ENCODE measurements at places on chromosomes 7 and 10.

DNA sequence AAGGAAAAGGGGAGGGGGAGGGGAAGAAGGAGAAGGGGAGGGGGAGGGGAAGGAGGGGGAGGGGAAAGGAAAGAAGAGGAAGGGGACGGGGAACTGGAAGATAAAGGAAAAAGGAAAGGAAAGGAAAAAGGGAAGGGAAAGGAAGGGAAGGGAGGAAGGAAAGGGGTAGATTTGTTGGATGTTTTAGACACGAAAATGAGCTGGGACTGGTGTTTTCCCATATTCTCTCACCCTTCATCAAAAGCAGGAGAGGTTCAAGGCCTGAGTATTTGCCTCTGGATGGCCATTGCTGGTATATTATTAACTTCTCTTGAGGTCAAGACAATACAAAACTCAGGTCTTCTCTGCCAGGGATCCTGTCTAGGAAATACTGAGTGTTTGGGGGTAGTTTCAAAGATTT is 652.7 kb downstream of the ANKRD7 start:
- DNase-seq: no peak

DNA sequence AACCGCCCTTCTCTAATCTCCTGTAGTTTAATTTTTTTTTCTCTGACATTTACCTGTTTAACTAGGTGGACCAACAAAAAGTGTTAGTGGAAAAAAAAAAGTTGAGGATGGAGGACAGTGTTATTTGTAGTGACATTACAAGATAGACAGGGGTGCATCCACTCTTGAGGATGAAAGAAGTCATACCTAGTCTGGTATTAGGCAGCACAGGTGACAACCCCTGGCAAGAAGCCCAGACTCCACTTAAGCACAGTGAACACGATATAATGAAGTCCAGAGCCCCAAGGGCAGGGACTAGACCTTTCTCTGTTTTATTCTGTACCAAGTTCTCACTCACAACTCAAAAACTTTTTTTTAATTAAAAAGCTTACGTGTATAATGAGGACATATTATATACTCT is 268.4 kb downstream of the GPR37 start:
- DNase-seq: no peak

DNA sequence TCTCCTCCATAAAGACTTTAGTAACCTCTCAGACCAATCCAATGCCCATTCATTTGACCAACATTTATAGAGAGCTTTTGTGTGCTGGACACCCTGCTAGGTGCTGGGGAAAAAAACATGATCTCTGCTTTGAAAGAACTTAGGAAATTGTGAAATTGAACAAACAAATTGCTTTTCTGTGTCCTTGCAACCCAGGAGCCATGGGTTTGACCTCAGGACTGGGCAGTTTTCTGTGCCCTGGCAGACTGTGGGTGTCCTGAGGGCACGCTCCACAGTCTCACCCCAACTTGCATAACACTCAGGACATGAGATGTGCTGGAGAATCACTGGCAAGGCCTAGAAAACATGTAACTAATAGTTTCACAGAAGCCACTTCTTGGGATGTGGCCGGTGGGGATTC is 429.1 kb upstream of the ZMIZ1 start:
- no peak for DNase-seq

GRCh38 chr7:43040461-43040860 is 72.0 kb upstream of the HECW1 start:
- DNase-seq: no peak

DNA sequence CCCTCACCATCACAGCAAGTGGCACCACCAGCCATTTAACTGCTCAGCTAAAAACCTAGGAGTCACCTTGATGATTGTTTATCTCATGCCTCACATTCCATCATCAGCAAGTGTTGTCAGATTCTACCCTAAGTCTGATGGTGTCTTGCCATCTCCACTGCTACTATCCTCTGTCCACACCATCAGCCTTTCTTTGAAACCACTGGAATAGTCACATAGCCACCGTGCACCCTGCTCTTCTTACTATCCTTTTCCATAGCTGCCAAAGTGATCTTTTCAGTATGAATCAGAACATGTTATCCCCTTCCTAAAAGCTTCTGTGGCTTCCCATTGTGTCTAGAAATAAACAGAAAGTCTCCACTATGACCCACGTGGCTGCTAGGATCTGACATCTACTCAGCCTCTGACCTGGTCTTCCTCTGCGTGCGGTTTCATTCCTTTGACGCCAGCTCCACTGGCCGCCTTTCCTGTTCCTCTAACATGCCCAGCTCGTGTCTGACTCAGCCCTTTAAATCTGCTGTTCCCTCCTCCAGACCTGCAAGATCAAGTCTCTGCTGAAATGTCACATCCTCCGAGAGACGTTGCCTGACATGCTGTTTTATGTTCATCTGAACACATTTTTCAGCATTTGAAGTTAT is 16.5 kb upstream of the CHN2 start:
- no peak for DNase-seq

DNA sequence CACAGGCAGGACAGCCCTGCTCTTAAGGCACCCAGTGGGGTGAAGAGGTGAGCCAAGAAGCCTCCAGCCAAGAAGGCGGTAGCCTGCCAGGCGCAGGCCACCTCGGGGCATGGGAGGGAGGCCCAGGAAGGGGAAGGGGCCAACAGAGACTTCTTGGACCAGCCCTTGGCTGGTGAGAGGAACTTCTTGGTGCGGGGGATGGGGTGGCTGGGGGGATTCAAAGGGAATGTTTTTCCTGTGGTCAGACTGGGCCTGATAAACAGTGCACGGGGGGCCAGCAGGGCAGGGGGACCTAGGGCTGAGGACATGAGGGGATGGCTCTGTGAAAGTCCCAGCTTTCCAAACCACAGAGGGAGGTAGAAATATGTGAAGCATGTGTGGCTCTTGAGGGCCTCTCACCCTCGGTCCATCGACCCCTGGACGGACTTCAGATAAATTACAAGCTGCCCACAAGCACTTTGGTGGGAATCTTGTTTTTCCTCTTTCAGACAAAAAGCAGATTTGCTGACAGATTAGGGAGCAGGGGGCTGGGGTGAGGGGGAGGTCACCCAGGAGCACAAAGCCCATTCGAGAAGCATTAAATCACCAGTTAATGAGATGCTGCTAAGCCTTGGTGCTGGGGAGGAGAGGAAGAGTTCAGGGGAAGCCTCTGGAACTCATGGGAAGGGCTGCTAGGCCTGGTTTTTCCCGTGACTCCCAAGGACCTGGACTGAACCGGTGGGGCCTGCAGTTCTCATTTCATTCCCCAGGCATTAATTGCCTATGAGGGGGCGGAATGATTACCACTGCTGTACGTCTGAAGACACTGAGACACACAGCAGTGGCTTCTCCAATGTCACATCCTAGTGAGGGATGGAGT is 11.3 kb downstream of the CRYGN start:
- no peak for DNase-seq

DNA sequence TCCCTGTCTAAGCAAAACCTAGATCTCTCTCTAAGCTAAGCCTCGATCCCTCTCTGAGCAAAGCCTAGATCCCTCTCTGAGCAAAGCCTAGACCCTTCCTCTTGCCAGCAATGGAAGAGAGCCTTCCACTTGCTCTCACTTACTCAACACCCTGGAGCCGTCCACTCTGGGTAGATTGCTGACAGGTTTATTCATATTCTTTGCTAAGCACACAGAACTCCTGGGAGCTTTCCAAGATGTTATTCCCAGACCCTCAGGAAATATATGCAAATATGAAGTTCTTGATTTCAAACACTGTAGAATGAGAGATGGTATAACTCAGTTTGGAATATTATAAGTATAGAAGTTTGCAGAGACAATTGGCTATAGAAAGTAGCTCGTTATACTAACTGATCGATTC is 503.8 kb upstream of the CELF2 start:
- no peak for DNase-seq

- no peak for DNase-seq
These were observed 488 bp upstream of the CHCHD3 start for GRCh38 chr7:133082390-133082766.

DNA sequence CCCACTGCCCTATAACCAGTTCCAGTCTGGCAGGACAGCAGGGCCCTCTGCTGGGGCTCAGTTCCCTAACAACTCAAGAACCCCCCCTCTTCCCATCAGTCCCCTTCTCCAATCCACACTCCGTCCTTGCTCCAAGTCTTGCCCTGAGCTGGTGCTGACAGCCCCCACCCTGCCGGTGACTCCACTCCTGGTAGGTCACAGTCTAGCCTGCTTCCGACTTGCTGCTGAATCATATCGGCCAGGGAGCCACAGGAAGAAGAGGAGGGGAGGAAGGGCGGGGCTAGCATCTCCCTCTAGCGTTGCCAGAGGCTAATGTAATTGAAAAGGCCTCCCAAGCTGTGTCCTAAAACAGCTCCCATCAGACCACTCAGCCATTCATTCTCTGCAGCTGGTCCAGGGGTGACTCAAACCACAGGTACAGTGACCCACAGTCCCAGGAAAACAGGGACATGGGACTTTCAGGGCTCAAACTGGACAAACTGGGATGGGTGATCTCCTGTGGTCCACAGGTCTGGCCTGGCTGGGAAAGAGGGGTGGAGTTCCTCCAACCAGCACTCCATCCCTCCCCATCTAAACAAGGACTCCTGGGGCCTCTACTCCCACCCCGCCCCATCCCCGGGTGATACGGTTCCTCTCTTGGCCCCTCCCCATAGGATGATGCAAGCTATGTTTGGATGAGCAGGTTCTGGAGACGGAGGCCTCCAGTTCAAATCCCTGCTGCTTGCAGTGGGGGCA is 158.8 kb downstream of the SH3PXD2A start:
- DNase-seq: peak; percentile 89

- DNase-seq: no peak
These were observed 4.9 kb downstream of the MAT1A start for GRCh38 chr10:80284522-80284921.

- no peak for DNase-seq
These were observed 10.4 kb downstream of the CALML3 start for GRCh38 chr10:5534880-5535856.

- DNase-seq: no peak
These were observed 80.2 kb downstream of the KCND2 start for GRCh38 chr7:120353171-120353570.

DNA sequence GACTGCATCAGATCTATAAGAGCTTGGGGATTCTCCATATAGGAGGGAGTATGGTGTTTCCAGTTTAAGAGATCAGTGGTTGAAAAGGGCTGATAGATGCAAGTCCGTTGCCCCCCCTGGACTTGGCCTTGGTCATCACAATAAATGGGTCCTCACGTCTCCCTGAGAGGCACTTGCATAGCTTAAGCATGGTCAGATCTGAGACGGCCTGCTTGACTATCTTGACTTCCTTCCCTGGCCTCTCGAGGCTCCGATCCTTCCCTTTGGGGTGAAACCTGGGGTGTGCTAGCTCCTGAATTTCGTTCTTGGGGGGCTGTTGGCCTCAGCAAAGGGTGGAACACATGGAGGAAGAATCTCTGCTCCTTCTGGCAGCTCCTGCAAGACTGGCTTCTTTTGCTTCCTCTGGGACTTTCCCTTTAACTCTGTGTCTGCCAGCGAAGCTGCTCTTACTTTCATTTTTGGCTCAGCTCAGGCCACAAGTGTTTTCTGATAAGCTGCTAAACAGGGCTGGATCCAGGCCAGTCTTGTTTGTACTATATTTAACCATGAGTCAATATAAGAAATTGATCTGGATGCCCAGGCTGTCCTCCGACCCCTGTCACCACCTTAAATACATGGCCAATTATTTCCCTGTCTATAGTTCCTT is 11.2 kb upstream of the ZNF485 start:
- DNase-seq: peak; percentile 23

DNA sequence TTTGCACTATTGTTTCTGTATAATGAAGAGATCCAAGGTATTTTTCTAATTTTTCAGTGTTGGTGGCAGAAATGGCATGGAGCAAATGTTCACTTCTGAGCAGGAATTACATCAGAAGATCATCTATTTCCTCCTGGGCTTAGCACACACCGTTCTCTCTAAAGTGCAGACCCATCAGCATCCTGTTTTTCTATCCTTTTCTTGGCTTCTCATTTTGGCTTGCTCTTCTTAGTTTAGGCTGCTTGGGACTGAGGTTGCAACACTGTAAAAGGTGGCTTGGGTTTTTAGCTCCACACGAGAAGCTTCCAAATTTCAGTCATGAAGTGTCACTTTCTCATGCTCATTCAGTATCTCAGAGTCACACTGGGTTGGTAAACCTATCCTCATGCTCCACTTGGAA is 79.9 kb upstream of the SMIM30 start:
- DNase-seq: no peak

DNA sequence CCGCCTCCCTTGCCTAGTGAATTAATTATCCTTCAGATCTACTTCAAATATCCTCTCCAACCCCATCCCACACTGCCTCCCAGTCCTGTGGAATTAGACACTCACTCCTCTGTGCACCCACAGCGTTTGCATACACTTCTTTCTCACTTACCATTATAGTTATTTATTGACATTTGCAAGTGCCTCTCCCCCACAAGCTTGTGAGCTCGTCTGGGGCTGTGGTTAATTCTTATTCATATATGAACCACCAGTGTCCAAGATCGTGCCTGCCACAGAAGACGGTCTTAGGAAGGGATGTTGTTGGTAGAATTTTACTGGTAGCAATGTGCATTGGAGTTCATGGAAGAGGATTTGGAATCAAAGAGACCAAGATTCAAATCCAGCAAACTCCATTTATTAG is 68.1 kb upstream of the AOAH start:
- no peak for DNase-seq

- DNase-seq: no peak
These were observed 8.6 kb downstream of the KCNH2 start for GRCh38 chr7:150969475-150969874.

Measured in CD4-positive, alpha-beta T cell treated with Interleukin-17A for 4 hours (primary cell).